Activated CD4-positive, alpha-beta memory T cell treated with anti-CD3 and anti-CD28 coated beads for 36 hours (primary cell): ENCODE measurements at places on chromosomes 11 and 22.

- no peak for DNase-seq
These were observed 26.7 kb downstream of the IRAG1 start for GRCh38 chr11:10666556-10667520.

- no peak for DNase-seq
These were observed 20.2 kb downstream of the SSH3 start for GRCh38 chr11:67323526-67323925.

GRCh38 chr11:126420698-126421256 lies 65.3 kb downstream of the ST3GAL4 start:
- DNase-seq = no peak

DNA sequence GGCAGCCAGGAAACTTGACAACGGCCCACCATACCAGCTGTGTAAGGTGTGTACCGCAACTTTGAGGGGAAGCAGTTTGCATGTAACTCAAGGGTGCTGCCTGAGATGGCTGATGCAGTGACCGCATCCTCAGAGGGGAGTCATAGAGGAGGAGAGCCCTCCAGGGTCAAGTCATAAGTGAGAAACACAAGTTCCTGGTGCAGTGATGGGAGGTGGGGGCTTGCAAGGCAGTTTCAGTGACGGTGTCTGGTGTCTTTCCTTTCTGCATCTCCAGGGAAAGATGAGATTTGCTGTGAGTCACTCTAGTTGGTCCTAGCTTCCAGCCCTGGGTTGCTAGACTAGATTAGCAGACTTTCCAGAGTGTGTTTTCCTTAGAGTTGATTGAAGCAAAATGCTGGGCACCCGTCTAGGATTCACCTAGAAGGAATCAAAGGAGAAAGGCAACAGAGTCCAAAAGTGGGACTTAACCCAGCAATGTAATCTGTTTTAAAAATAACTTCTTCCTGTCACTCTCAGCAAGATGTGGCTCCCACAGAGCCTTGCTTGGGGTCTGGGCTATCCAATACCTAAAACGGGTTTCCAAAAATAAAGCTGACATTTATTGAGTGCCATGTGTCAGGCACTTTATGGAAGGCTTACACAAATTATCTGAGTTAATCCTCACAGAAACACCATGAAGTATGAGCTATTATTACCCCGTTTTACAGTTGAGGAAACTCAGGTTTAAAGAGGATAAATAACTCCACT lies 265.4 kb upstream of the PLET1 start:
- DNase-seq = no peak

DNA sequence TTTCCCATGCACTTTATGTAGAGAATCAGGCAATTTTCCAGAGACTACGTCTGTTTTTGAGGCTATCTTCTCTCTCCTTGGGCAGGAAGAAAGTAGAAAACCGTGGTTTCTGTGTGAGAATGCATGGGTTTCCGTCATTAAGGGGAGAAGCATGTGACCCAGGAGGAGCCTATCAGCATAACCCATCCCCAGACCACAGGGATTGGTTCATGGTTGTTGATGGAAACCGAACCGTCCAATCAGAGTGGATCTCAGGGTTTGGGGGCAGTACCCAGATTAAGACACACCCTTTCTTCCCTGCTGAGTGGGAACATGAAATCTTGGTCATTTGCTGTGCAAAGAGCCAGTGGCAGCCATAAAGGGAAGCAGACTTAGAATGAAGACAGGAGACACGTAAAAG lies 517.8 kb downstream of the MN1 start:
- DNase-seq = no peak

GRCh38 chr11:47495011-47495855 lies 46.3 kb upstream of the RAPSN start:
- DNase-seq = no peak

DNA sequence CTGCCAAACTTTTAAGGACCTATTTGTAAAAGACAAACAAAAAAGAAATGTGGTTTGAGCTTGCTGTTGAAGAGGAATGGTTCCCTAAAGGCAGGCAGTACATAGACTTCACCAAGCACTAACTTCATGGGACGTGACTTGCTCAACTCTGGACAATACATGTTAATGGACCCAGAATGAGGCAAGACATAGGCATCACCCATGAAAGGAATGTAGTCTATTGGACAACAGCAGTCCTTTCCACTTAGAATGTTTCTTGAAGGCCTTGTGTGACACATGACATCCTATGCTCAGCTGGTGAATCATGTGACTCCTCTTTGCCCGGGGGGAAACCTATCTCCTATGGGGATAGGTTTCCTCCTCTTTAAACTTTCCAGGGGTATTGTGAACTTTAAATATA lies 246.4 kb upstream of the BLID start:
- no peak for DNase-seq

GRCh38 chr11:75834728-75835127 lies 19.7 kb downstream of the UVRAG start:
- no peak for DNase-seq

- no peak for DNase-seq
These were observed 96.7 kb downstream of the SYN3 start for GRCh38 chr22:32961497-32961896.

- no peak for DNase-seq
These were observed 11.8 kb downstream of the MAPK1 start for GRCh38 chr22:21855676-21856075.

DNA sequence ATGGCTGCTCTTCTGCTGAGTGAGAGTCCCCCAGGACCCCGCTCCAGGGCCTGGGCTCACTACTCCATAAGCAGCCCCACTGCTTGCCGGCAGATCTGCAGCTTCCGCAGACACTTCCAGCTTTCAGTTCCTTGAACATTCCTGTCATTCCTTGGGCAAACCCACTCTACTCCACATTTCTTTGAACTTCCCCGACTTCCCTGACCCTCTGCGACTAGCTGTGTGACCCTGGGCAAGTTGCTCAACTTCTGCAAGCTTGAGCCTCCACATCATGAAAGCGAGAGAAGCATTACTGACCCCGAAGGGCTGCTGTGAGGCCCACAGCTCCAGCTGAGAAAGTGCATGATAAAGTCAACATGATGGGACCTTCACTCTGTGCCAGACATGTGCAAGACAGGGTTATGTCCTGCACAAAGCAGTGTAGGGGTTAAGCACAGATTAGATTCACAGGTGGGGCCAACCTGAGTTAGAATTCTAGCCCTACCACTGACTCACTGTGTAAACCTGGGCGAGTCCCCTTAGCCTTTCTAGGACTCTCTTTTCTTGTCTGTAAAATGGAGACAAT lies 51.8 kb downstream of the THAP12 start:
- no peak for DNase-seq

- no peak for DNase-seq
These were observed 20.1 kb upstream of the TMEM191C start for GRCh38 chr22:21446827-21447690.

- no peak for DNase-seq
These were observed 238.4 kb upstream of the DDI1 start for GRCh38 chr11:103798026-103798425.

DNA sequence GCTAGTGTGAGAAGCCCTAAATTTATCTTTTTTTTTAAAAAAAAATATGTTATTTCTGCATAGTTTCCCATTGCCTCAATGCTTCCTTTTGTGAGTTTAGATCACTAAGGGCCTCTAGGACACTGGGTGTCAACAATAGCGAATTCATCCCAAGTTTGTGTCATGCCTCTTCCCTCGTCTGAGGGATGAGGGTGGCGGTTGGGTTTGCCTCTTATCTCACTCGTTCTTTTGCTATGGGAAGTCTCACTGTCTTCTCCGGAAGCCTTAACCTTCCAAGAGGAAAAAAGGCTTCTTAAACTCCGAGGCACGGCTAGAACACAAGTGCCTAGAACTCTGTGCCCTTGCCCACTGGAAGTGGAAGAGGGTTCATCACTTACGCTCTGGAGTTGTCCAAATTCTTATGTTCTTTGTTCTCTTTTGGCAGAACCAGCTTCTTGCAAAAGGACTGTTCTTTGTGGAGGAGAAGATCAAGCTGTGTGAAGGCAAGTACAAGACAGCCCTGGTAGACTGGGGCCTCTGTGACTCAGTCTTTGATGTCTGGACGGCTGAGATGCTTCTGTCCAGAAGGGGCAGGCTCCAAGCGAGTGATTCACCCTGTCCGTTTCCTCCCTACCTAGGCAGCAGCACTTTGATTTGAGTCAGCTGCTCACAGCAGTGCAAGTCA lies 78.5 kb downstream of the TRAF6 start:
- peak; percentile 81 for DNase-seq

DNA sequence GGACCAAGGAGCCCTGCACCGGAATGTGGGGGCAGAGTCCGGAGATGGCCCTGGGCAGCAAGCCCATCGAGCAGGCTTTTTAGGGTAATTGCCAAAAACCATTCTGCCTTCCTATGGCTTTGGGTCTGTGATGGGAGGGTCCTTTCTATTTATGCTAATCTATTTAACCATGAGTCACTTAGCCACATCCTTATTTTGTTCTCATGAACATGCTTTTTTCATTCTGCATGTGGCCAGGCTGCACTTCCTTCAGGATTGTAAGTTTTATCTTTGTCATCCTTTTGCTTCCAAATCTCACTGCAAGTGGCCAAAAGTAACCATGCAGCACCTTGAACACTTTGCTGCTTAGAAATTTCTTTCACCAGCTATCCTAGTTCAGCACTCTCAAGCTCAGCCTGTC lies 88.3 kb downstream of the EFCAB6 start:
- no peak for DNase-seq

DNA sequence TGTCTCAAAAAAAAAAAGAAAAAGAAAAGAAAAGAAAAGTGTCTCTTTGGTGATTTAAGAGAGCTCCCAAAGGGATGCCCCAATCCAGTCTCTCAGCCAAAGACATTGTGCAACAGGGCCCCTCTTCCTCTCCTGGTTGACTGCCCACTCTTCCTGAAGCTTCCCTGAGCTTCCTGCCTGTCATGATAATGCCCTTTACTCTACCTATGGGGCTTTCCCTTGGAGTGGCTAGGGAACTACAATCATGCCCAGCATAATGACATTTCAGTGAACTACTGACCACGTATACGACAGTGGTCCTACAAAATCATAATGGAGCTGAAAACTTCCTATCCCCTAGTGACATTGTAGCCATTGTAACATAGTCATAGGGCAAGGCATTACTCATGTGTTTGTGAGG lies 118.0 kb downstream of the RASSF10 start:
- DNase-seq = no peak

- no peak for DNase-seq
These were observed 23.6 kb upstream of the SLC25A1 start for GRCh38 chr22:19201869-19202798.

DNA sequence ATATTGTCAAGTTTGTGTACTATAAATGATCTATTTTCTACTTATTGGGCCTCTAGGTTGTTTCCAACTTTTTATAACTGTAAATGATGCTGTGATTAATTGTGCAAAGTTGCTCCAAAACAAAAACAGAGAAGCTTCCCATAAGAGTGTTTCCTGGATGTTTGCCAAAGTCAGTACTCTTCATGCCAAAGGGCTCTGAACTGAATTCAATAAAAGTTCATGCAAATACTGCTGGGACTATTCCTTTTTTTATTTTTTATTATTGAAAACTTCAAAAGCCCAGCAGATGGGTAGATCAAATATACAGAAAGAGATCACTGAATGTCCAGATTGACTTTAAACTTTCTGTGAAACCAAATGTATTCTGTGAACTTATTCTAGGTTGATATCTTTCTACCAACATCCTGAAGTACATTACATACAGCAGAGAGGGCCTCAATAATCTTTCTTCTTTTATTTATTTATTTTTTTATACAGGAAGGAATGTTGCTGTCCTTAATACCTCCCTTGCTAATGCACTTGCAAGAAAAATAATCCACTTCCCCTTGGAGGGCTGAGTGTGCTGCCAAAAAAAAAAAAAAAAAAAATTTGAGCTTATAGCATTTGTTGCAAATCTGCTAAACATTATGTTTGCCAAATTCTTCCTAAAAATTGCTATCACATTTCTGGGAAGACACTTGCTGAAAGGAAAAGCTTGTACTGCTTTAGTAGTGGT lies 53.0 kb downstream of the CTSC start:
- no peak for DNase-seq

DNA sequence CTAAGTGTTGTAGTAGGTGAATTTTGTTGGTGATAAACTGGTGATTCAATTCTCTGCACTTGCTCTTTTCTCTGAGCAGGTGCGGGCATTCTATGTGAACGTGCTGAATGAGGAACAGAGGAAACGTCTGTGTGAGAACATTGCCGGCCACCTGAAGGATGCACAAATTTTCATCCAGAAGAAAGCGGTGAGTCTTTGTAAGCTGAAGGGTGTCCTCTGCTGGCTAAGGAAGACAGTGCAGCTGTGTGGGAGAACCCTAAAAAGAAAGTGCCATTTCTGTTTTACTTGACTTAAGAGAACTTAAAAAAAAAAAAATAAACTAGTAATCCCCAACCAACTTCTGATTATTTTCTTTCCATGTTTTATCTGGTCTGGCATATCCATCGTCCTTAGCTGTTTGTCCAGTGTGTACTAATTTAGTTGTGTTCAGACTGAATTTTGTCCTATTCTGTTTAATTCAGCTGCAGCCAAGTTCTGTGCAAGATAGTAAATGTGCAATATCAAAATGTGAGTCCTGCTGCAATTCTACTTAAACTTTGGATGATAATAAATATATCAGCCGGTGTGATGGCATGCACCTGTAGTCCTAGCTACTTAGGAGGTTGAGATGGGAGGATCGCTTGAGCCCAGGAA lies 29.6 kb downstream of the CAT start:
- DNase-seq = peak; percentile 67

DNA sequence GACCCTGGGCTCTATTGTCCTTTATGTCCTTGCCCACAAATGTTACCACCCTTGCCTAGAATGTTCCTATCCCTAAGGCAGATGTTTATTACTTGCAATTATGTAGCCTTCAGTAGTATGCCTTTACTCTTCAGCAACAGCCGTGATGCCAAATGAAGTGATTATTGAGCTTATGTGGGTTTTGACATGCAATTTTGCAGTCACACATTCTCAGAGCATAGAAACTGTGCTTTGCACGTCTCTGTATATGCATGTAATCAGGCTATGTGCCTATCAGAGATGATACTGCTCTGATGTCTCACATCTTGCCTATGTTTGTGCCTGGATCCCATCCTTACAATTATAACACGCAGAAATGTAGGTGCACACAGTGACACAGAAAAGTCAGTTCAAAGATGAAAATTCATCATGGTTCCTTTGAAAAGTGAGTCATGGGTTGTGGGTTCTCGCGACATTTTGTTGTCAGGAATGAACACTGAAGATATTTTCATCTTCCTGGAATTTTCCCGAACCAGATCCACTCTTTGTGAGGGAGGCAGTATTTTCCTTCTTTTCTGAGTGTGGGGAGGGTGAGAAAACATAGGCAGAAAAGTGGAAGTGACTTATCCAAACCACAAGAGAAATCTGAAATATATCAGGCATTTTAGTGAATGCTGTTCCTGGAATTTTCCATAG lies 81.1 kb downstream of the BMAL1 start:
- DNase-seq = no peak

- peak; percentile 77 for DNase-seq
These were observed 823 bp downstream of the CEP57 start for GRCh38 chr11:95790933-95791708.
